Activated naive CD4-positive, alpha-beta T cell (primary cell): ENCODE measurements at places on chromosomes 5 and 9.

DNA sequence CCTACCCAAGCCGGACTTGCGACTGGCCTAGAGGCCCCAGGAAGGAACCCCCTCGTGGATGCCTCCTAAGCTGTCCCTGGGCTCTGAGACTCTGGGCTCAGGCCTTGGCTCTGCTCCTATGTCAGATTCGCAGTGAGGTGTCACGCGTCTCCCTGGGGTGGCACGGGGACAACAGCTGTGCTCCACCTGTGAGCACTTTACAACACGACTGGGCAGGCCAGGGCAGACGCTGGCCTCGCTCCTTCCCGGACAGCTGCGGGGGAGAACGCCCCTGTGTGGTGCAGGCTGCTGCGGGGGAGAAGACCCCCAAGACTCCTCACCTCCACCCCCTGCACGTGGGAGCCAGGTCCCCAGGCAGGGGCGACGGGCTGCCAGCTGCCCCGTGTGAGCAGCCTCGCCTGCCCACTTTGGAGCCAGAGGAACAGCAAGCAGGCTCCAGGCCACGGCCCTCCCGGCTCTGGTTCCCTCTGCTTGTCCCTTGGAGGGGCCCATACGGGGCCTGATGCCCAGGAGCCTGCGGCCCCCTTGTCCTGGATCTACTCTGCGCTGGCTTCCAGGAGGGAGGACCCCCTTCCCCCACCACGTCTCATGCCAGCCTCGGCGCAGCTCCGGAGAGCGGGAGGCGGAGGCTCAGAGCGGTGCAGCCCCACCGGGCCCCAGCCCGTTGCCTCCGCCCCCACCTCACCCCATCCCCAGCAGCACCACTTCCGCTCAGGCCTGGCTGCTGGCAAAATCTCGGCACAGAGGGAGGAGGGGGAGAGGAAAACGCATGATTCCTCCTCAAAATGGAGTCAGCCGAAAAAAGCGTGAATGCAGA, 36.0 kb downstream of the SARDH start:
- DNase-seq, result no peak

- no peak for DNase-seq
Observed at GRCh38 chr5:69341520-69342161, 9.0 kb upstream of the CCDC125 start.

DNA sequence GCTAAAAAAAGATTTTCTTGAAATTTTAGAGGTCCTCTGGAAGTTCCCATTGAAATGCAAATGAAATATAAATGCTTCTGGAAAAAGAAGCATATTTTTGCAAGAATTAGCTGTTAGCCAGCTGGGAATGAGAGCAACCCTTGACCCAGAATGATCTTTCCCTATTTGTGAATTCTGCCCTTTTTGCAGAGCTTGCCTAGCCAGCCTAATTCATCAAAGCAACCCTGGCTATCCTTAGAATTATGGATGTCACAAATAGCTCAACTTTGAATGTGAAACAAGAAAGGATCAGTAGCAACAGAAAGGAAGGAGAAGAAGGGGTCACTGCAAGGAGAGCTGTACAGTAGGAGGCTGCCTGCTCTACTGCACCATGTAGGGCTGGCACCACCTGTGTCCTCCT, 345.9 kb downstream of the EFNA5 start:
- no peak for DNase-seq

- DNase-seq, result no peak
Observed at GRCh38 chr5:93257616-93258015, 323.4 kb downstream of the NR2F1-AS1 start.

- no peak for DNase-seq
Observed at GRCh38 chr9:76512826-76513225, 53.8 kb downstream of the GCNT1 start.

GRCh38 chr9:34685591-34685990, 5.5 kb downstream of the CCL19 start:
- no peak for DNase-seq

DNA sequence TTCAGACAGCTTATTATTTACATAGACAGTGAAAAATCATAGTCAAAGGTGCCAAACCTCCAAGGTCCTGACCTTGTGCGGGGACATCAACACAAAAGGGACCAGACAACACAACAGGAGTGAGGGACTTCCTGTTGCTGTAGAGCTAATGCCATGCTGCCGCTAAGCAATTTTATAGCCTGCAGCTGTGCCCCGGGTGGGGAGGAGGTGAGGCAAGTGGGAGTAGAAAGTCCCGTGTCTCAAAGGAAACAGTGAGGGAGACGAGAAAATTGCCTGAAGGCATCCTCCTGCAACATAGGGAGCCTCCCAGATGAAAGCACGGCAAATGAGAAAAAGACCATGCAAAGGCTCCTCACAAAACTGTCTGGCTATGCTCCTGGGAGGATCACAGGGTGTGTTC, 58.8 kb downstream of the CAAP1 start:
- no peak for DNase-seq

DNA sequence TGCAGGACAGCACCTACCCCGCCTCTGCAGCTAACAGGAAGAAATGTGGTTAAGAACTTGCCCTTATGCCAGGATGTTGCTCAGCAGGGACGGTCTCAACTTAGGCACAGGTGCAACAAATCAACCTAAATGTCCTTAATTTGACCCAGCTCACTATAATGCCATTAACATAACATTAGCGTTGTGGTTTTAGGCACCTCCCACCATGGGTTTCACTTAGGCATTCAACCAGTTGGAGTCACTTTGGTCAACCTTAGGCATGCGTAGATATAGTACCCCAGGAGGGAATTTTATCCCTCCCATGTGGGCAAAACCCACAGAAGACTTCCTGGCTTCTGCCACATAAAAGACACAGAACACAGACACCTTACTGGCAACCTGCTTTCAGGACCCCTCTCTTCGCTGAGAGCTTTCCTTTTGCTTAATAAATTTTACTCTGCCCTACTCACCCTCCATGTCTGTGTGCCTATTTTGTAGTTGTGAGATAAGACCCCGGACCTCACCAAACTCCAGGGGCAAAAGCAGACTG, 8.7 kb upstream of the ERAP1 start:
- no peak for DNase-seq

DNA sequence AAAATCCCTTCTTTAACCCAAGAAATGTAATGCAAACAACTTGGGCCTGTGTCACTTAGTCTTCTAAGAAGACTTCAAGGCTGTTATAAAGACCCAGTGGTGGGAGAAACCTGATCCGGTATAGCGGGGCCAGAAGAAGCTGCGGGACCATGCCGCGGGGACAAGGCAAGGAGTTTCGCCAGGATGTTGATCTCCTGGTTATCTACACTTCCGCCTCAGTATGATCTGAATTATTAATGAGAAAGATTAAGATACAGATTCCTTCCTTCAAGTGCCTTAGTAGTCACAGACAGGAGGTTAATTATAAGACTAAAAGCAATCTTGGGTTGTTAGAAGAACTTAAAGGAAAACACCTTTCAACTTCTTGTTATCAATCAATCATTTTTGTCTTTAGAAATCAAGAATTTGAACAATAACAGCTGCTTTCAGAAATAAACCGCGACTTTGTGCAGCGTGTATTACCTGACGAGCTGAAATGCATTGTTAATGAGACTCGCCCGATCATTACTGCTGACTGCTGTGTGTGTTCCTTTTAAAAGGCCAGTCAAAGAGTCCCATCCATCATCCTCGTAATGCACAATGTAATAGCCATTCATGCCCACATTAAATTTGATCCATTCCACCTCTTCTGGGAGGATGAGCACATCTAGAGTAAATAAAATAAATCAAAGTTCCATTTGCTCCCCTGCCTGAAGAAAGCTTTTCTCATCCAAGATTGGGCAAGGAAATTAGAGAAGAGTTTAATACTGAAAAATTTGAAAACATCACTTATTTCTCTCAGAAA, 22.2 kb downstream of the ERAP1 start:
- DNase-seq, result no peak

- DNase-seq, result no peak
Observed at GRCh38 chr9:116154334-116154975, 864 bp downstream of the PAPPA start.

DNA sequence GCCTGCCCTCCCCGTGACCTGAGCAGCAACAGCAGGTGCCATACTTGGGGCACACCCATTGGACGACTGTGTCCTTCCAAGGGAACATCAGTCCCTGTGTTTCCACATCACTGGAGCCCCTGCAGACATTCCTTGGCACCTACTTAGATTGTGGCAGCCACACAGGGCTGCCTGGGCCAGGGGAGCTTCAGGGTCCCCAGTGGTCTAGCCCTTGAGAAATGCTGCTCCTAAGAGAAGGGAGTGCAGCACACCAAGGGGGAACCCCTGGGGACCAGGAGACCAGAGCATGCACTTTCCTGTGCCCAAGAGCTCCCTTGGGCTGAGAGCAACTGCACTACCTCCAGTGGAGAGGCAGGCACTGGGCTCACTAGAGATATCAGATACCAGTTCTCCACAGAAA, 20.1 kb upstream of the ABLIM3 start:
- no peak for DNase-seq

DNA sequence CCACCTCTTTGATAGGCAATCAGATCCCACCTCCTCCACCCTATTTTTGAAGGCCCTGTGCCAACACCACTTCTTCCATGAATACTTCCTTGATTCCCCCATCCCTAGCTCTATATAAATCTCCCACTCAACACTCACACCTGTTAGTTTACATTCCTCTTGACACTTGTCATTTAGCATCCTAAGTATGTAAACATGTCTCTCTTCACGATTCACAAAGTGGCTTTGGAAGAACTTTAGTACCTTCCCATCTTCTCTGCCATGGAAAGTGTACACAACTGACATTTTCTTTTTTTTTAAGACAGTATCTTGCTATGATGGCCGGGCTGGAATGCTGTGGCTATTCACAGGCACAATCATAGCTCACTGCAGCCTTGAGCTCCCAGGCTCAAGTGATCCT, 1.5 kb upstream of the FXN start:
- DNase-seq, result no peak

DNA sequence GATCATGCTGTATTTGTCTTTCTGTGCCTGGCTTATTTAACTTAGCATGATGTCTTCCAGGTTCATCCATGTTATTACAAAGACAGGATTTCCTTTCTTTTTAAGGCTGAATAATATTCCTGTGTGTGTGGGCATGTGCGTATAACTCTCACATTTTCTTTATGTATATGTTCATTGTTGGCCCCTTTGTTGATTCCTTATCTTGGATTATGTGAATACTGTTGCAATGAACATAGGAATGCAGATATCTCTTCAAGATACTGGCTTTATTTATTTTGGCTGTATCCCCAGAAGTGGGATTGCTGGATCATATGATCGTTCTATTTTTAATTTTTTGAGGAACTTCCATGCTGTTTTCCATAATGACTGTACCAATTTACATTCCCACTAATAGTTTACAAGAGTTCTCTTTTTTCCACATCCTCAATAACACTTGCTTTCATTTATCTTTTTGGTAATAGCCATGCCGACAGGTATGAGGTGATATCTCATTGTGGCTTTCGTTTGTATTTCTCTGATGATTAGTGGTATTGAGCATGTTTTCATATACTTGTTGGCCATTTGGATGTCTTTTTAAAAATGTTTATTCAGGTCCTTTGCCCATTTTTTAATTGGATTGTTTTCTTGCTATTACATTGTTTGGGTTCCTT, 38.0 kb downstream of the CREBRF start:
- DNase-seq, result no peak

- peak; percentile 16 for DNase-seq
Observed at GRCh38 chr5:90473396-90474234, 956 bp downstream of the MBLAC2 start.

DNA sequence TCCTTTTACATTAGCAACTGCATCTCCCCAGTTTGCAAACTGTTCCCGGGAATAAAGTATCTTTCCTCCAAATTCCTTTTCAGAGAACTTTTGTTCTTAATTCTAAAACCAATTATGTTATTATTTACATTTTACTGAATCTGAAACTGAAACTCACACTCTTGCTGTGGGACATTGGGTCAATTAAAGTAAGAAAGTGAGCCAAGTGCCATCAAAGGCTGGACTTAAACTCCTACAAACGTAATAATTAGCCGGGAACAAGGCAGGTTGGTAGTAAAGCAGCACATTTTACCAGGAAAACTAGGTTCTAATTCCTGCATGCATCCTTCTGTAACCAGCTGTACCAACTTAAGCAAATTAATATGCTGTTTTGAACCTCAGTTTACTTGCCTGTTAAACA, 328.2 kb upstream of the ZNF462 start:
- DNase-seq, result no peak

- no peak for DNase-seq
Observed at GRCh38 chr9:10173561-10173960, 439.2 kb downstream of the PTPRD start.

DNA sequence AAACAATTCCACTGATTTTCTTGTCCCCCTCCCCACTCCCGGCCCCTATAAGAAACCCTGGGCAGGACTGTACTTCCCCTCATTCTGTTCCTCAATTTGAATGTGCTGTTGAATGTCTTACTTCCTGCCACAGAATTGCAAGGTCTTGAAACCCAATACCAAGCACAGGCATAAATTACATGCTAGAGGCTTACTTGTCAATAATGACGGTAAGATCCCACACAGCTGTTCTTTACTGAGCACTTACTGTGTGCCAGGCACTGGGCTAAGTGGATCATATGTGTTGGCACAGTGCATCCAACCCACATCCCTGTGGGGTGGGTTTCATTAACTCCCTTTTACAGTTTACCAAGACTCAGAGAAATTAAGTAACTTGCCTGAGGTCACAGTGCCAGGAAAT, 63.4 kb downstream of the MVB12B start:
- DNase-seq, result no peak
